ENCODE measurements at places on chromosomes 11 and 22. TPM values are rescaled to one million over a fixed set of nuclear protein-coding genes. Genes with fewer than 3 reads are reported as not detected.

GRCh38 chr22:27480487-27480886, 321.1 kb downstream of the MN1 start:
- no peak for DNase-seq

GRCh38 chr11:33829430-33830141, 55.3 kb upstream of the FBXO3 start:
- no peak for DNase-seq

- DNase-seq, result no peak
These were observed 3.5 kb downstream of the CNTF start for GRCh38 chr11:58625826-58626460.

GRCh38 chr11:31818874-31819331, 7.8 kb upstream of the PAX6 start:
- DNase-seq, result no peak

DNA sequence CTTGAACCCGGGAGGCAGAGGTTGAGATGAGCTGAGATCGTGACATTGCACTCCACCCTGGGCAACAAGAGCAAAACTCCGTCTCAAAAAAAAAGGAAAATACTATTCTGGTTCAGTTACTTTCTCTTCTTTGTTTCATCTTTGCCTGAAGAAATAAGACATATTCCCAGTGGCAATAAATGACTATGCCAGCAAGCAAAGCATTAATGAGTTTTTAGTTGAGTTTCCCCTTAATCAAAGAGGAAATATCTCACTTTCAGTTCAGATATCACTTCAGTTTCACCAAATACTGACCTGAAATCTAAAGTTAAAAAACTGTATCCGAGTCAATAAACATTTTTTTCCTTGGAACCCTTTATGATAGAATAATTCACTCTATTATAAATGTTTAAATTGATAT, 10.4 kb downstream of the PISD start:
- DNase-seq, result no peak

DNA sequence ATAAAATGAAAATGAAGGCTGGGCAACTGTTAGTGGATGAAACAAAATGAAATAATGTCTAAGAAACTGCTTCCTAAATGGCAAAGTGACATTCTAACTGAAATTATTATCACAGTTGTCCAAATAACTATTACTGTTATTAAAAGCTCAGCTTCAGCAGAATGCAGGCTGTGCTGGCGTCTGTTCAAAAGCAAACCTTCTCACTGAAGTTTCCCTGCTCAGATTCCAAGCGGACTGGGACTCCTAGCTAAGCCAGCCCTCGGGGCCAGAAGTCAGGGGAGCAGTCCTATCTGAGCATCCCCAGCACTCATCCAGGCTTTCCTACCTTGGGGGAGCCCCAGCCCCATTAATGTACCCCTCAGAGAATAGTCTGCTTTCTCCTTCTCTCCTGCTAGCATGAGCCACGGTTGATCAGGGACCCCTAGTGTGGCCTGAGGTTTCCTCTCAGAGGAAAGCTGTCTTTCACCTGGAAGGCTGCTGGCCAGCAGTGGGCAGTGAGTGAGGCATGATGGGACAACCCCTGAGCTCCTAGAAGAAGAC, 1167.3 kb downstream of the TBC1D22A start:
- no peak for DNase-seq

DNA sequence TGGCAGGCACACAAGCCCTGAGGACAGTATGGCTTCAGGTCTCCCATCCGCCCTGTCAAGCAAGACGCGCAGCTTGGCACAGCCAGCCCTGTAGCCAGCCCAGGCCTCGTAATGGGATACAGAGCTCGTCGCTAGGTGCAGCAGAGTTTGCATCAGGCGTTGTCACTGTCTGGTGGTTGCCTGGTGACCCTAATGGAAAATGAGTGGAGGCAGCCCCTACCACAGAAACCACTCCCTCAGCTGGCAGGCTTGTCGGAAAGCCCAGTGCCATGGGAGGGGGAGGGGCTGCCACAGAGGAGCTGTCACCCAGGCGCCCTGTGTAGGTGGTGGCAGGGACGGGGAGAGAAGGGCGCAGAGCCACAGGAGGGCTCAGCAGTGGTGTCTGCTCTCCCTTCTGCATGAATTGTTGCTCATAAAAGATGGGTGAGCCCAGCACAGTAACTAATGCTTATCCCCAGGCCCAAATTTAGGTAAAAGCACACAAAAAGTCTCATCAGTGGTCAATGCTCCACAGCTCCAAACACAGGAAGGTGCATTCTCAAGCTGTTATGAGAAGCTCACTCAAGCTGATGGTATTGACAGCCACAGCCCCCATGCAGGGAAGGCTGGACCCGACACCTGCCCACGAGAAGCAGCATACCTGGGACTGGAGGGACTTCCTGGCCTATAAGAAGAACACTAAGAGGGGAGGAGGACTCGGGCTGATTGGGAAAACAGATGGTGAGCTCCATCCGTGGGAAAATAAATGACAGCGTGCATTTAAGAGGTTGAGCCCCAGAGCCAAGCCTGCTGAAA, 164.6 kb downstream of the ETS1 start:
- DNase-seq, result no peak

ROBO4 gene
- 0.46 TPM for polyA plus RNA-seq

CD59 gene
- polyA plus RNA-seq, result 80.7 TPM

SPON1 gene
- 7.2 TPM for polyA plus RNA-seq

DEFB131B gene
- not detected for polyA plus RNA-seq
